Kidney glomerular epithelial cell (primary cell): ENCODE measurements at places on chromosomes 16 and 17.

DNA sequence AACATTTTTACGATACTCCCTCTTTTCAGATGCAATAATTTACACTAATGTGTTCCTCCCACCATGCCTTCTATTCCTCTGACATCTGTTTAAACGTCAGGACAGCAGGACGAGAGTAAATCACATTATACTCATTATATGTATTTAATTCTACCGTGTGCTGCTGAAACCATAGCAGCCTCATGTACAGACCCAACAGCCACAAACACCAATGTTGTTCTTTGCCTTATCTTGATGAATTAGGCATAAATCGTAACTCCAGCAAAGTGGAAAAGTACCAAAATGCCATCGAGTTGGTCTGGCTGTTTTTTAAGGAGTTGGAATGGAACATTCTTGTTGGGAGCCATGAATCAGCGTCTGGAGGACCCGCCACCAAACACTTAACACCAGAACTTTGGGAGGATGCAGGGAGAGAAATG, 82.9 kb upstream of the FOXF1 start:
- no peak for DNase-seq

DNA sequence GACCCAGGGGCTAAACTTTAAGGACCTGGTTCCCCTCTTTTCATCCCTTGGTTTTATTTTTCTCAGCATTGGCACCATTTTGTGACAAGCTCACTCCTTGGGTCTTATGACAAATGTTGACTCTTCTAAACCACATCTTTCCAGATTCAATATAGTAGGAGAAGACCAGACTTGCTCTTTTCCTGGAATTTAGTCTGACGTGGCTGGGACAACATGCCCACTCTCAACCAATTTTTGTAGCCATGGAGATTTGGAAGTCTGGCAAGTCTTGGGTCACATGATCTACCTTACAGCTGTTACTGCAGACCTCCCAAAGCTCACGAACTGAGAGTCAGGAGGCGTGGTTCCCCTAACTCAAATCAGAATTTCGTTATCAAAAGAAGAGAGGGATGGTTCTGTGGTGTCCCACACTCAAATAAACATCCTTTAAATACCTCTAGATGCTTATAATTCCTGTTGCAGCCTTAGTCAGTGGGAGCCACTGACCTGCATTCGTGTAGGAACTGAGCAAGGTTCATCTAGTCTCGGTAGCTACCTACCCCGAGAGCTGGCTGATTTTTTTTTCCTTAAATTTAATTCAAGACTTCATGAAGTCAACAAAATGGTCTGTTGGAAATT, 683.5 kb downstream of the MAF start:
- no peak for DNase-seq

GRCh38 chr16:10098991-10099390, 83.2 kb downstream of the GRIN2A start:
- DNase-seq: peak; percentile 45

- no peak for DNase-seq
Measured at GRCh38 chr16:87003414-87003755, 313.8 kb downstream of the C16orf95 start.

DNA sequence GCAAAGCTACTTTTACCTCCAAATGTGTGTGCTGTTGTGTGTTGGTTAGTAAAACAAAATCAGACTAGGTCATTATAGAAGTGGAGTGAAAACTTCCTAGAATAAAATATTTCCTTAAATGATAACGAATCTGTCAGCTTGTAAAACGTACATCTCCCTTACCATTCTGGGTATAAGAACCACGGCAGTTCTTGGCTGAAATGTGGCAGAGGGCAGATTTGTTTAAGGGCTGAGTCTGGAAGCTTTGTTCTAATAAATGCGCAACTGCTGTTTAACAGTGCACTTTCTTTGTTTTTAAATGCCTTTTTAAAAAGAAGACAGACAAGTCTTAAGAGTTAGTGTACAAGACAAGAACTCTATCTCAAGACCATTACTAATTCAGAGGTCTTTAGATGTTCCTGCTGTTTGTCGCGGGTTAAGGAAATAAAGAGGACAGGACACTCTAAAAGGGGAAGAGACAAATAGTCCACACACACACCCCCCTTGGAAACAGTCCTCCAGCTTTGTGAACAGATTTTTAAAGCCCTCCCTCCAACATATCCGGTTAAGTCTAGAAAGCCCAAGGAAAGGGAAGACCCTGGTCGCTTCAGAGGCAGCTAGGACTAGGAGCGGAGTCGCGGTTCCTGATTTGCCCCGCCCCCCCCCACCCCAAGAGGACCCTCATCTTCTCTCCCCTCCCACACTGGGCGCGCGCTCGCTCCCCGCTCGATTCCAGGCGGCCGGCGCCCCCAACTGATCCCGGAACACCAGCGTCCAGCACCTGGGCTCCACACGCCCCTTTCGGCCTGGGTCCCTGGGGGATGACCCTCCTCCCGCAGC, 658 bp downstream of the SYNRG start:
- peak; percentile 38 for DNase-seq

DNA sequence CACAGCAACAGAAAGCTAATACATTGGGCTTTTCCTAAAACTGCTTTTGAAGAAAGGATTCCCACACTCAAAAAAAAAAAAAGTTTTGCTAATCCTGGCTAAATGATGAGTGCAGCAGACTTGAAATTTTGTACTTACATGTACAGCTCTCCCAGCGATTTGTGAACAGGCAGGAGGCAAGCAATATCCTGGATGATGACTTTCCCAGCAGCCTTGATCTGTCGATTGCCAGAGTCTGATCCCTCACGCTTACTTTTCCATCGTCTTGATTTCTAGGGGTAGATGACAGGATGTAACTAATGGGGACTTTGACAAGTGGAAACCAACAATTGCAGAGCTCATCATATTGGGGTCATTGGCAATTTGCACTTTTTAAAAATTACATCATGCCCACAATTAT, 91.4 kb downstream of the WDR59 start:
- DNase-seq: no peak

DNA sequence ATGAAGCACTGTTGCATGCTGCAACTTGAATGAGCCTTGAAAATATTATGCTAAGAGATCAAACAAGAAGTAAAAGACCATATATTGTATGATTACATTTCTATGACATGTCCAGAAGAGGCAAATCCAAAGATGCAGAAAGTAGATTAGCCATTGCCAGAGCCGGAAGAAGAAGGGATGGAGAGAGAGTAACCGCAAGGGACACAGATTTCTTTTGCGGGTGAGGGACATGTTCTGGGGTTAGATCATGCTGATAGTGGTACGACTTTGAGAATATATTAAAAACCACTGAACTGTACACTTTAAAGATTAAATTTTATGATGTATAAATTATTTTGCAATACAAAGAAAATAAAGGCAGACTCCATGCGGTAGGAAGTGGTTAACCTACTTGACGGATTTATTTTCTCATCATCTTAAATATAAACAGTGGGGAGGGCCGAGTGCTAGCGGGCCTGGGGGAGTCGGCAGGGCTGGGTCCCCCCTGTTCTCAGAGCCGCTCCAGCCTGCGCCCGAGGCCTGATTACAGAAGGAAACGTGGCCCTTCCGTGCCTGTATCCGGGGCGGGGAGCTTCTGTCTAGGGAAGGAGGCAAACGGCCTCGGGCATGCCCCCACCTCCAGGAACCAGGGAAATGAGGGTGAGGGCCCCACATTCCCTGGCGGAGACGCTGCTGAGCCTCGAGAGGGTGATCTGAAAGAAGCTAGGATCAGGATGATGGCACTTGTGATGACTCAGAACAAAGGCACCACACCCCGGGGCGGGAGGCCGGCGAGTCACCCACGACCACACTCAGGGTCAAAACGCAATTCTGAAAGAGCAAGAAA, 48.0 kb downstream of the SHCBP1 start:
- no peak for DNase-seq

- peak; percentile 16 for DNase-seq
Measured at GRCh38 chr16:69482410-69482991, 58.1 kb downstream of the CYB5B start.

DNA sequence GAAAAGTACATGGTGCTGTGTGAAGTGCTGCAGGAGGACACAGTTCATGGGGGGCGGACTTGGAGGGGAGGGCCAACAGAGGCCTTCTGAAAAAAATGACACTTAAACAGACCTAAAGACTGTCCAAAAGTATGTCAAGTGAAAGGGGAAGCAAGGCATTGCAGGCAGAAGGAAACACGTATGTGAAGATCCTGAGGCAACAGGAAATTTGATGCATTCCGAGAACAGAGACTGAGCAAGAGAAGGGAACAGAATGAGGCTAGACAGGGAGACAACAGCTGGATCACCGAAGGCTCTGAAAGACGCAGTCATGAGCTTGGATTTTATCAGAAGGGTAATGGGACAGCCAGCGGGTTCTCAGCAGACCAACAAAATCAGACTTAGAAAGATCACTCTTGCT, 1.1 kb downstream of the IFT20 start:
- DNase-seq: no peak

GRCh38 chr17:63714550-63715277, 14.8 kb upstream of the LIMD2 start:
- DNase-seq: no peak

DNA sequence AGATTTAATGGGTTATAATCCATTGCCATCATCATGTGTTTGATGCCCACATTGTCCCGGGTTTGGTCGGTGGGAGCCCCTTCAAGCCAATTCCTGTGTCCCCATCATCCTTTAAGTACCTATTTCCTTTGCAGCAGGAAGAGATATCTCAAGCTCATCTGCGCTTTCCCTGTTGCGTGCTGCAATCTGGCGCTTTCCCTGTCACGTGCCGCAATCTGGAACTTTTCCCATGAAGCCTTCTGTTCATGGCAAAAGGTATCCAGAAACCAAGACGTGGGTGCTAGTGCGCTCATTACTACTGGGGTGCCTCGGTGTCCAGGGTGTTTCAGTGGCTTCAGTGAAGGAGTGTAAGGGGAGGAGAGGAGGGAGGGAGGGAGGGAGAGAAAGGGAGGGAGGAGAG, 174.6 kb upstream of the ZNF469 start:
- DNase-seq: no peak

DNA sequence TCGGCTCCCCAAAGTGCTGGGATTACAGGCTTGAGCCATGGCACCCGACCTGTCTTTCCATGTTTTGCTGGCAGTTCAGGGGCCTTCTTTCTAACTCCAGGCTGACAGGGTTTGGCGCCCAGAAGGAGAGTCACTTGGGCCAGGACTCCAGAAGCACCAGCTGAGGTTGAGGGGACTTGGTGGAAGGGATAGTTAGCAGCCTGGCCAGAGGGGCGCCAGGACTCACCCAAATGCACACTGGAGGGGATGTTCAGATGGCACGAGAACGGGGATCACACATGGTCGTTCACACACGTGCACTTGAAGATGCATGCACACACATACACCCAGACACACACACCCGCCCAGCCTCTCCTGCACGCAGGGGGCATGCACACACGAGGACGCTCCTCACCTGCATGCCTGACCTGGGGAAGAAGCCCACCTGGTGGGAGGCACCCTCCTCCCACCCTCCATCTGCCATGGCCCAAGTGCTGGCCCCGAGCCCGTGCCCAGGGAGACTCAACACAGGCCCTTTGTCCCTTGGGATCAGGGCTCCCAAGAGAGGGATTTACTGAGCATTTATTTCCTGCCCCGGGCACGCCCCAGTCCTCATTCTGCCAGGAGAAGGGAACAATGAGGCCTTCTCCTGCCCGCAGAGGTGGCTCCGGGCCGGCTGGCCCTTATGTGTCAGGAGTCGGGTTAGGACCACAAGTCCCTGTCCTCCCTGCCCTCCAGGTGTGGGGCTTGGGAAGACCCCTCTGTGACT, 2.3 kb upstream of the PRSS21 start:
- no peak for DNase-seq

DNA sequence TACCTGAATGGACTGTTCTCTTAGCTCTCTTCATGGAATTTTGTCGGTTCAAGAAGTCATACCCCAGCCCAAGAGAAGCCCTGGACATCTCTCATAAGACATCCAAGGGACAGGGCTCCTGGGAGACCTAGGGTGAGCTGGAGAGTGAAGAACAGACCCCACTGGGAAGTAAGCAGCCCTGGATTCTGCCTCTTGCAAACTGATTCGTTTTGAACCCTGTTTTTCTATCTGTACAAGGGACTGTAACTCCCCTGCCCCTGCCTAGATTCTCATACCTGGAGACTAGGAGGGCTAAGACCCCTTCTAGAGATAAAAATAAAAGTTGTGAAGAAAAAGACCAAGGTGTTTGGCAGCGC, 449 bp downstream of the CCL3L1 start:
- DNase-seq: no peak

GRCh38 chr16:35734728-35735402, 2275.5 kb downstream of the TP53TG3F start:
- DNase-seq: no peak

DNA sequence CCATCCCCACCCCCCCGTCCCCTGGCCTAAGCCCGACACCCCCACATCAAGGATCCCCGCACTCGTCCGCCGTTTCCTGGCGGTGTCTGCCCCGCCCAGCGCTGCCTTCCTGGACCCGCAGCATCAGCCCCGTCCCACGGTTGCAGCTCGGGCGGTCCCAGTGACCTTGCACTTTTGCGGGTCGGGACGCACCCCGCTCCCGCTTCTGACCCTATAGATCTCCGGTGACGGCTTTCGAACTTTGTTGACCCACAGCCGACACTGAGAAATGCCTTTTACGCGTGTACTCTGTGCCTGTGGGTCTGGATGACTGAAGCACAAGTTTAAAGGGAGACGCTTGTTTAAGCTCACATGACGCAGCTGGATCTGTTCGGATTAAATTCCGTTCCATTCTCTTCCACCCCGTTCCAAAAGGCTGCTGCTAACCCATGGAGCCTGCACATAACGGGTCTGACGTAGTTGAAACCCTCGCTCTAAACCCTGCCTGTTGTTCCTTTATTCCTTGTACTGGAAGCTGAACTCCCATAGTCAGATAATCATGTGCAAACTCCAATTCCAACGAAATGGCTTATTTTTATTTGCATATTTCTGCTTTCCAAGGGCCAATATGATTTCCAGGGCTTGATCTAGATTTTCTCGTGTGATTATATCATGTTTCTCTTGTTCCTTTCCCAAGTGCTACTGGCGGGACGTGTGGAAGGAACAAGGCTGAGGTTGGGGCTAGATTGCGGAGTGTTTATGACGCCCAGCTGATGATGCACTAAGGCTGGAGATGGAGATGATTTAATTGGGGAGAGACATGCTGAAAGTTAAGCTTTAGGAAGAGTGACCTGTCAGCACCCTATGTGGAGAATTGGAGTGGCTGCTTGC, 834 bp downstream of the FLYWCH1 start:
- peak; percentile 21 for DNase-seq

DNA sequence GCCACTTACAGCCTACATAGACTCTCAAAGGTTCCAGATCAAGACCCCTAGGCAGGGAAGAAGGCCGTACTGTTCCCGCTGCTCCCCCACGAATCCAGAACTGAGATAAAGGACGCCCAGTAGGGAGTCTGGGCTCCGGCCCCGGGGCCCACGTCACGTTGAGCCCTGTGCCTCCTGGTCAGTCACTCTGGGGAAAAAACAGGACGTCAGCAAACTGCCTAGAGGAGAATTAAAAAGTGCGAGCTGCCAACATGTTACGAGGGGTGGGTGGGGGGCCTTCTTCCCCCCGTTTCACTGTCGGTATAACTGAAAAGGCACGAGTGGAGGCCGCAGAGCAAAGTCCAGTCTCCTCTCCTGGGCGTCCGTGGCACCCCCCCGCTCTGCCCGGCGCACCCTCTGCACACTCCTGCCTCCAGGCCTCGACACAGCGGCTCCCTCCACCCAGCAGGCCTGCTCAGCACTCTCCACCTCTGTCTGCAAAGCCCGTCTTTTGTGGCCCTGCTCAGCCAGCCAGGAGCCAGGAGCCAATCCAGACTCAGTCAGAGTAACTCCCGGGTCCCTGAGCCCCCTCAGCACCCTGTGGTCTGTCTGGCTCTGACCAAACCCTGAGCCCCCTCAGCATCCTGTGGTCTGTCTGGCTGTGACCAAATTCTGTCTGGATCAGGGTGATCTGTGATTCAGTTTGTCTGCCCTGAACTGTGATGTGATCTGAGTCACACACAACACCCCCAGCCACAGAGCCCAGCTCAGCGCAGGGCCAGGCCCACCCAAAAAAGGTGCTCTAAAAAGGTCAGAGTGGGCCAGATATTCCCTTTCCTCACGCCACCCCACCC, 6.2 kb downstream of the ITGAE start:
- DNase-seq: peak; percentile 55
